ENCODE measurements at places on chromosomes 12 and 14.

GRCh38 chr12:992647-993046 lies 1.6 kb downstream of the ERC1 start:
- no peak for DNase-seq

DNA sequence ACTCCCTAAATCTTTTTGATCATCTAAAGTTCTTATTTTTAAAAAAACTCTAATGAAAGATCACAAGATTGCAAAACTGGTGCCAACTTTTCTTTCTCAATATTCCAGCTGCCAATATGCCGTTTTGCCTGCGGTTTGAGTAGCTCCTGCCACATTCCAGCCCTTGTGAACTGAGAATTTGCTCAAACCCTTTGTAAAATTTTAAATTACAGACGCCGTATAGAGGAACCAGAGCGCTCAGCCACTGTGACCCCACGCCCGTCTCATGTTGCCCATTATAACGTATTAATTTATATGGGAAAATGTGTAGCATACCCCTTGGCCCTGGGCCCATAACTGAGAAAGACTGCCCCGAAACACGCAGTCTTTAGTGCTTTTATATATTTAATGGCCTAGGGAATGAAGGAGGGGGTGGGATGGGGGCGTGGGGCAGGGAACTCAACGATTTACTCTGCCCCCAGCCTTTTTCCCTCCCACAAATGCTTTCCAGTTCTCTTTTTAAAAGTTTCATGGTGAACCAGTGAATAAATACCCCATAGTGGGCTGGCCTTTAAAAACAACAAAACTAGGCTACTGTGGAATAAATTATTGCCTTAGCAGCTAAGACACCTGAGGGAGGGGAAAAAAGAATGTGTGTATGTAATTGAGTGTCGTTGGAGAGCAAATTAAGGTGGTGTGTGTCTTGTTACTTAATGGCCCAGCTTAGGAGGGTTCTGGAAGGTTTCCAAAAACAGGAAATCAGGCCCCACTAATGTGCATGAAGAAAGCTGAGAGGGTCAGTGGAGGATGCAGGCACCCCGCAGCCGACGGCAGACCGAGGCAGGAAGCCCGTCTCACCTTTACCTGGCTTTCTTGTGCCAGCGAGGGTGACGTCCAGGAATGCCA lies 45.7 kb upstream of the RFLNA start:
- DNase-seq: no peak

GRCh38 chr12:43210485-43211192 lies 341.4 kb downstream of the ADAMTS20 start:
- DNase-seq: peak; percentile 36

DNA sequence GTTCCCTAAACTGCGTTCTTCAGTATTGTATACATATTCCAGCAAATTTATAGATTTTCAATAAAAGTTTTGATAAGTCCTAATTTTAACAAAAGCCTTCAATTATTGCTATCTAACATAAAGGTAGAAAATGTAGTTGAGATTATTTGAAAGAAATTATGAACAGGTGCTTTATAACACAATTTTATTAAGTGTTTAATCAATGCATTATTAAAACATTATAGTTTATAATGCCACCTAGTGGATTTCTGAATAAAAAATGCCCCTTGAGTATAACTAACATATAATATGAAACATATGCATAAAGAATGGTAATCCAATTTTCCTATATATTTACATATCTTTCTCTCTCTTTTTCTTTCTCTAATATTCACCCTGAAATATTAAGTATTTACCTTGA lies 515.3 kb downstream of the SLC6A15 start:
- DNase-seq: no peak

DNA sequence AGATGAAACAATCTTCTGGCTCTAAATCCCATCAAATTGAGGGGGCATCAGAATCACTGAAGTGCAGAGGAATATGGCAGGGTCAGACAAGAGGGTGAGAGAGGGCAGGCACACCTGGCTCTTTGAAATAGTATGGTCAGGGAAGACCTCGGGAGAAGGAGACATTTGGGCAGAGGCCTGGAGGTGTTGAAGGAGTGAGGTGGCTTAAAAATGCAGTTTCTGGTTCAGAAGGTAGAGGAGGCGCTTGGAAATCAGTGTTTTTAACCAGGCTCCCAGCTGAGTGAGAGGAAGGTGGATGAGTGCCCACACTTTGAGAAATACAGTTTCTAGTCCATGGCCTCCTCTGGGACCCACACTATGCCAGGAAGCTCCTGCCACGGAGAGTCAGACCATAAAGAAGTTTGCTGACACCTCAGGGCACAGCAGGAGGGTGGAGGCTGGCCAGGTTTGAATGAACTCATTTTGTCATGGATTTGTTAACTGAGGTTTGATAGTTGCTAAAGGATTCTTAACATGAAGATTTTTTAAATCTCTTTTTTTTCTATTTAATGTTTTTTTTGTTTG lies 20.1 kb downstream of the NID2 start:
- DNase-seq: no peak

DNA sequence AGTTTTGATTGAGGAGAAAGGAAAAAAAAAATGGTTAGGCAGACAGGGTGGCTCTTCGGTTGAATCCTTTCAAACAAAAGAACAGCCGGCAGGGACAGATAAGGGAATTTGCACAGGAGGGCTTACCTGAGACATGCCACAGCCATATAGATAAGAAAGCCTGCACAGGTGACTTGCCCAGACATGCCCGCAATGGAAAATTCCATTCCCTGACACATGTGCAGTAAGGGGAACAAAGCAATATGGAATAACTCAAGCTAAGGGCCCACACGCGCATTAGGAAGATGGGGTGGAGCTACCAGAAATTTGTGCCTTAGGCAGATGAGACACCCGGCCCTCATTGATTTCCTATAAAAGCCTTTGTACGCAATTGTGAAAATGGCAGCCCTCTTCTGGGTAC lies 86.7 kb downstream of the TMEM260 start:
- DNase-seq: no peak

DNA sequence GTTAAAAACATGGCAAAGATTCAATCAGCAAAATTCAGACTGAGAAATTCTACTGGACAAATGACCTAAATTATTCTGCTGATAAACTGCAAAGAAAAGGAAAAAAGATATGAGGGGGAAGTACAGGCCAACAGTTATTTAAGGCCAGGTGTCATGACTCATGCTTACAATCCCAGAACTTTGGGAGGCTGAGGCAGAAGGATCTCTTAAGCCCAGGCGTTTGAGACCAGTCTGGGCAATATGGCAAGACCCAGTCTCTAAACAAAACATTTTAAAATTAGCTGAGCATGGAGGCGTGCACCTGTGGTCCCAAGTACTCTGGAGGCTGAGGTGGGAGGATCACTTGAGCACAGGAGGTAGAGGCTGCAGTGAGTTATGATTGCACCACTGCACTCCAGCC lies 91.8 kb upstream of the USP15 start:
- DNase-seq: no peak

DNA sequence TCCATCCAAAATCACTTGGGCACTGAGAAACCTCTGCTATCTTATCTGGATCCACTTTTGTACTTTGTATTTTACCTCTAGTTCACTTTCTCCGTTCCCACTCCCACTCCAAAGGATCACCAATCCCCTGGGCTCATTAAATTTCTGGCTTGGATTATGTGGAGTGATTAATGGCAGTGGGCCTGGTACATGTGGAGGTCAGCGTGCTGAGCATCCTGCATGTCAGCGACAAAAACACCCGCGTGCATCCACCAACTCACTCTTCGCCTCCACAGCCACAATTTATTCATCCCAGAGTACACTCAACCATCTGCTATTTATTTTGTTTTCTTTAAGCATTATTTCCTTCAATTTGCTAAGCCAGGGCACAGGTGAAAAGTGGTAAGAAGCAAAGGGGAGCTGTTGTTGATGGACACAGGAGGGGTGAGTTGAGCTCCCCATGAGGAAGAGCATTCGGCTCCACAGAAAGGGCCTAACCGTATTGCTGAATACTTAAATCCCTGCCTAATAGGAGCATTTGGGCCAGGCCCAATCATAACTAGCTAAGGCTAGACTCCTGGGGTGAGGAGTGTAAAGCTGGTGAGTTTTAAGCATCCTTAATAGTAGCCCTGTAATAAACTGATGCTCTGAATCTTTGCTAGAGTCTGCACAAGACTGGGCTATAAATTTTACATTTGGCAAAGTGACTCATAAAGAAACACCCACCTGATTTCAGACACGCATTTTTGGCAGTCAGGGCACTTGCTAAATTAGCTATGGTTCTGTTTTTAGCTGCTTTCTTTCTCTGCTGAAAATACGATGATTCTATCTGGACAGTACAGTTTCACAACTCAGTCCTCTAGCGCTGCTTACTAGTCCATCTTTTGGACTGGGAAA lies 137.8 kb downstream of the SLC25A21 start:
- DNase-seq: no peak

- no peak for DNase-seq
These were observed 250.3 kb downstream of the SPTSSA start for GRCh38 chr14:34211732-34212131.

DNA sequence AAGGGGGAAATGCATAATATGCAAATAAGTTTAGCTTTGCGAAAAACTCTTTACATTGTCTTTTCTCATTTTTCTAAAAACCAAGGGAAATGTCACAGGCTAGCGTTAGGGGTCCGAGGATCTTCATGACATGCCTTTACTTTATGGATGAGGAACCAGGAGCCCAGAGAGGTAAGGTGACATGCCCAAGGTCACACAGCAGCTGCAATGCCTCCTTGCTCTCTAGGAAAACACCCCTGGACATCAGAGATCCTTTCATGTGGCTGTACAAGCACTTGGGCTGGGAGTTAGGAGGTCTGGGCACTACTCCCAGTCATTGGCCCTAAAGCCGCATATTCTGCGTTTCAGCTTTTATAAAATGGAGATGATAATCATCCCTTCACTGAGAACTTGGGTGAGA lies 741 bp downstream of the PROX2 start:
- no peak for DNase-seq
